ENCODE measurements at places on chromosomes 4 and X.

DNA sequence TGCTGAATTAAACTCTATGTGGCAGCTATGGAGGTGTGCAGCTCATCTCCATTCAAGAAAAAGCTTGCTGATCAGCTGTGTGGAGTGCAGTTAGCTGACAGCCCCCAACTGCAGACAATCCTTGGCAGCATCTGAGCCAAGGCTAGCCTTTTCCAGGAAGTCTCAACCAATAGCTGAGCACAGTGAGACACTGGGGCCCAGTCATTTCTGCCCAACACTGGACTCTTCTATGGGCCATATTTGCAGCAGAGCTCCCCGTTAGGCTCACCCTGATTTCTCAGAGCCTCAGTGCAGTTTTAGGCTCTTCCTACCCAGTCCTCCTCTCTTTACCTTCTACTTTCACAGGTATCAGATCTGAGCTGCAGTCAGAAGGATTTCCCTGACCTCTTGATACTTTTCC lies 12.9 kb downstream of the DDX53 start:
- DNase-seq: no peak

DNA sequence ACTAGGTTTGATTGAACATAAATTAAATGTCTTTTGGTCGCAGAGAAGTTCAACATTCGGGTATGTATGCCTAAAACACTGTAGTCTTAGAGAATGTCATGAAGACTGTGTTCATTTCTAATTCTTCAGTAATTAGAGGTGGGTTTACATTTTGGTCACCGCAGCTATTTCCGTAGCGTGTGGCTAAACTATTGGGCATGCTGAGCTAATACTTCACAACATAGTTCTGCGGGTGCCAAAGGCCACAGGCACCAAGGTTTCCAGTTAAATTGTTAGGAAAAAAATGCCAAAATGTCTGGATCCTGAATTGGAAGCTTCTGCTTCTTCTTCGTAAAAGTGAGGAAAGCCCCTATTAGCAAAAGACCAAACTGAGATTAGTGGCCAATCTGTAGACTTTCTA lies 25.1 kb downstream of the SMIM31 start:
- DNase-seq: no peak

- no peak for DNase-seq
Measured at GRCh38 chr4:1192493-1193205, 20.3 kb upstream of the SPON2 start.

GRCh38 chr4:43066415-43066814 lies 173.9 kb downstream of the GRXCR1 start:
- DNase-seq: no peak

GRCh38 chr4:70838204-70838603 lies 1.5 kb downstream of the GRSF1 start:
- no peak for DNase-seq

GRCh38 chr4:146381263-146381872 lies 140.4 kb downstream of the SLC10A7 start:
- DNase-seq: no peak

GRCh38 chrX:68833448-68833805 lies 4.6 kb downstream of the EFNB1 start:
- no peak for DNase-seq

DNA sequence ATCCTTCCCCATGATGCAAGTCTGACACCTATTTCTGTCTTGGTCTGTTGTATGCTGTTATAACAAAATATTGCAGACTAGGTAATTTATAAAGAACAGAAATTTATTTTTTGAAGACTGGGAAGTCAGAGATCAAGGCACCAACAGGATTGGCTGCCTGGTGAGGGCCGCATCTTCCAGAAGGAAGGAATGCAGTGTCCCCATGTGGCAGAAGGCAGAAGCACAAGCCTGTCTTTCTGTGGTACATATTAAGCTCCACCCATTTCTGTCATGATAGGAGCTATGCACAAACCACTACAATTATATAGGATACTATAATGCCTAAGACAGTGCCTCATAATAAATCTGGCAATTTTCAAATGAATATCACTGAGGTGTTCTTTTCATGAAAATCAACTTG lies 502.3 kb upstream of the DIAPH2 start:
- DNase-seq: no peak

GRCh38 chr4:125826801-125827695 lies 512.3 kb downstream of the FAT4 start:
- DNase-seq: no peak

- no peak for DNase-seq
Measured at GRCh38 chrX:44506678-44507077, 36.0 kb downstream of the FUNDC1 start.

DNA sequence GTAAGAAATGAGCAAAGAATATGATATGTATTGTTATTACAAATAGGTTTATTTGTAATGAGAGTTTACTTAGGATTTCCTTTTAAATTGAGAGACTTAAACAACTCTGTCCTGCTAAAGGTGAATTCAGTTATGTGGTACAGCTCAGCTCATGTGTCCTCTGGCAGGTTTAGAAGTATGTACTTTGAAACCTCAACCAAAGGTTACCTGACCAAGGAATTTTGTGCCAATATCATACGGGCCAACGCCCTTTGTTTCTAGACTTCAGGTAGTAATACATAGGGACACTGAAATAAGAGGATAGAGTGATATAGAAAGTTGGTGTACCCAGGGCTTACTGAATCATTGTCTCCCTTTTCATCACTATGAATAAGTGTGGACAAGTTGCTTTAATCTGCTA lies 25.7 kb downstream of the SLAIN2 start:
- DNase-seq: no peak

- DNase-seq: no peak
Measured at GRCh38 chrX:148856505-148856904, 356.1 kb downstream of the AFF2 start.

DNA sequence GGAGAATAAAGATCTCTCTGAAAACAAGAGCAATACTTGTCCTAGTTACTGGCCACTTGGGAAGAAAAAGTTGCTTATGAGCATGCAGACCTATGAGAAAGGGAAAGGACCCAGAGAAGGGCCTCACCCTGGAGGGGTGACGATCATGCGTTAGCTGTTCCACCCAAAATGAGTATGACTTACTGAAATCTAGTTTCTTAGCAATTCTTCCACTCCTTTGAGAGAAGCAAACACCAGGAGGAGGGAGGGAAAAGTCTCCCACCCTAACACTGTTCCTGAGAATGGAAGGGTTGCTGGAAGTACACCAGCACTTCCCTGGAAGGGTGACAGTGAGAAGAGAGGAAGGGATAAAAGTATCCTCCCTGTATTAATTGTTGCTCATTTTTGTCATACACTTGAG lies 107.9 kb downstream of the ADGRL3 start:
- DNase-seq: no peak

- DNase-seq: no peak
Measured at GRCh38 chr4:56757261-56757746, 64.2 kb downstream of the SPINK2 start.

GRCh38 chr4:95224402-95224801 lies 324.4 kb downstream of the UNC5C start:
- no peak for DNase-seq

- DNase-seq: no peak
Measured at GRCh38 chrX:39204353-39204752, 403.1 kb downstream of the MID1IP1 start.

GRCh38 chrX:44876086-44876485 lies 3.1 kb downstream of the KDM6A start:
- no peak for DNase-seq

GRCh38 chr4:123288309-123289025 lies 108.1 kb upstream of the SPRY1 start:
- no peak for DNase-seq

- DNase-seq: no peak
Measured at GRCh38 chr4:10223782-10224181, 107.2 kb upstream of the WDR1 start.

- no peak for DNase-seq
Measured at GRCh38 chr4:120555058-120555457, 367.5 kb downstream of the PRDM5 start.

- DNase-seq: no peak
Measured at GRCh38 chrX:68930542-68931317, 101.9 kb downstream of the EFNB1 start.

- DNase-seq: no peak
Measured at GRCh38 chr4:153126137-153126536, 78.1 kb upstream of the TRIM2 start.

DNA sequence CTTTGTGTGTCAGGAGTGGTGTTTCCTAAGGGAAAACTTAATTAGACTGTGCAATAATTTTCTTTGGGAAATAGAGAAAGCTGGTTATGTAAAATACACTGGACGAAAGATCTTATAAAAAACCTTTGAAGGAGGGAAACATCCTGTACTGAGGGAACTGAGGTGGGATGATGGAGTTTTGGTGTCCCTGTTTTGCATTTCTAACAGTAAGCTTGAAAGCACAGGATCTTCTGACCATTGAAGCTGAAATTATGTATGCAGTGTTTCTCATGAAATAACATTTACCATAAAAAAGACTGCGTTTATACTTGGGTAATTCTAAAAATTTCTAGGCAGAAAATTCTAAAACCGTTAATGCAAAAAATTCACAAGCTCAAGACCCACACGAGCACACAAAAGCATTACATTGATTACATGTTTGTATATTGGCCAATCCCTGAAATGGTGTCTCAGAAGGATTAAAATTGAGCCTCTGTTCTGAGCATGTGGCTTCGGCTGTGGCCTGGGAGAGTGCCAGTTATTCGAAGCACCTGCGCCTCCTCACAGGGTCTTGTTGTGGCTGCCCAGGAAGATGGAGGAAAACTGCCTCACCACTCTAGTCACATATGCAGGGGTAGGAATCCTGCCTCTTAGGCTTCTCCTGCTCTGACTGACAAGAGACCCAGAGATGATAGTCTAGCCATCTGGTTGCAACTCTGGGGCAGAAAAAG lies 49.5 kb downstream of the JADE3 start:
- DNase-seq: no peak

DNA sequence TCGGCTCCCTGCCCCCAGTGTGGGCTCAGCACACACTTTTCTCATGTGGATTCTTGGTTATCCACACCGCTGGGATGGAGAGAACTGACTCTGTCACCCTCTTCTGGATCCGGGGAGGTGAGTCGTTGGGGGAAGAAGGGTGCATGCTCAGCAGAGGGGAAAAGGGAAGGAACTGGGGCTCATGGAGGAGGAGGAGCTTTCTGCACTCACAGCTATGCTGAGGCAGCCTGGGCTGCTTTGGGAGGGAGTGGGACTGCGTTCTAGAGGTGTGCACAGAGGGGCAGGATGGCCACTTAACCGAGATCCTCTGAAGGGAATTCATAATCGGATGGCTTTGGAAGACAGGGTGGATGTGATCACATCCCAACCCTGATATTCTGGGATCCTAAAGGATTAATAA lies 51.6 kb downstream of the RTL5 start:
- DNase-seq: peak; percentile 49

DNA sequence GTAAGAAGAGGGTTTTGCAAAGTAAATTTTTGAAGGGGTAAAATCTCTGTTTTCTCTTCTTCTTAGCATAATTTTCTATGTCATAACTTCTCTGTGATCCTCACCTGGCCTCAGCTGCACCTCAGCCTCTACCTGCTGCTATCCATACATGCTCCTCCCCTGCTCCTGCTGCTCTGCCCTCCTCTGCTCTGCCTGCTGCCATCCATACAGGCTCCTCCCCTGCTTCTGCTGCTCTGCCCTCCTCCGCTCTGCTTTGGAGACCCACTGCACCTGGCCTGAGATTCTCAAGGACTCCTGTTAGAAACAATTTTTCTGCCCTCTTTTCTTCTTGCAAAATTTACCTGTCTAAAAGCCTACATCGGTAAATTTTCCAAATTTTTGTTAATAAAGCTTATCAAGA lies 388.6 kb upstream of the PITX2 start:
- no peak for DNase-seq

DNA sequence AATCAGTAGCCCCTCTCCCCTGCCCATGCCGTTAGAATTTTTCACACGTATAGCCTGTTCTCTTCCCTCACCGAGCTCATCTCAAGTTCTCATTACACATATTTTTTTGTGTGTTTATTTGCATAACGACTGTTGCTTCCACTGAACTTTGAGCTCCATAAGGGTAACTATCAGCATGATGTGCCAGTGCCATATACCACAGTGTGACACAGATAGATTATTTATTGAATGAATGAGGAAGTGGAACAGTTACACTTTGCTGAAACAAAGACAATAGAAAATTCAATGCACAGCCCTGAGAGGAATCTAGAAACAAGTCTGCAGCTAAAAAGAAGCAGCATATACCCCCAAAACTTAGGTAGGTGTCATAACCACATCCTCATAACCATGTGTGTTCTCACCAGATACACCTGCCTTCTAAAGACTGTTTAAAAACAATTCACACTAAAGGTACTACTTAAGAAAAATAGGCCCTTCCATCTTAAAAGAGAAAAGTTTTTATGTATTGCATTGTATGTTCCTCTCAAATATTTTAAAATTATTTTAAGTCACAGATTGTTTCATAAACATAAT lies 389.9 kb downstream of the PACRGL start:
- DNase-seq: no peak

DNA sequence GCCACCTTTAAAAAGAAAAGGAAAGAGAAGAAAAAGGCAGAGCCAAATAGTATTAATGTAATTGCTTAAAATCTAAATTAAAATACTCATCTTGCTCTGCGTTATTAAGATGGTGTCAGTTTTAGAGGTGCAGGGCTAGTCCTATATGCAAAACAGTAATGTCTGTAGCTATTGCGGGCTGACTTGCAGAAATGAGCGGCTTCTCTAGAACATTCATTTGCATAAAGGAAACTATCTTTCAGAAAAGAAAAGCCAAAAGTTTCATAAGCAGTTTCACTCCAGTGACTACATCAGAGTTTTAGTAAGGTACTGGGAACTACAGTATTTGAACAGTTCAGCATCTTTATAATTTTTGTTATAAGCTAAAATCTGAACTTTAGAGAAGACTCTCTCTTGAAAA lies 6.0 kb downstream of the SMAD1 start:
- DNase-seq: peak; percentile 73

- no peak for DNase-seq
Measured at GRCh38 chrX:24990535-24990934, 25.2 kb downstream of the ARX start.

GRCh38 chrX:65608026-65608425 lies 59.4 kb upstream of the MSN start:
- no peak for DNase-seq

DNA sequence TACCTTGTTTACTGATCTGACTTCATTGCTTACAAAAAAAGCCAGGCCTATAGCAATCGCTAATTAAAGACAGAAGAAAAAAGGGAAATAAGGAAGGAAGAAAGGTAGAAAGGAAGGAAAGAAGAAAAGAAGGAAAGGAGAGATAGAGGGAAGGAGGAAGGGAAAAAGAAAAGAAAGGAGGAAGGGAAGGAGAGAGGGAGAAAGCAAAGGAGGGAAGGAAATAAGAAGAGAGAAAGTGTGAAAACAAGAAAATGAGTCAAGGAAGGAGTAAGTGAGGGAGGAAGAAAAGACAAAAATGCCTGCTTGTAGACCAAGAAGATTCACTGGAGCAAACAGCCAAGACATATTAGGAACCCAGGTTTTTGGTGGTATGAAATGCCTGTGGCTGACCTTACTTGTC lies 57.0 kb upstream of the MAGEB16 start:
- DNase-seq: no peak

GRCh38 chr4:38073596-38074234 lies 113.5 kb downstream of the PTTG2 start:
- no peak for DNase-seq

- DNase-seq: no peak
Measured at GRCh38 chr4:116752027-116752426, 333.3 kb downstream of the TRAM1L1 start.

GRCh38 chr4:23945451-23946017 lies 55.7 kb upstream of the PPARGC1A start:
- peak; percentile 80 for DNase-seq
